ENCODE measurements at places on chromosomes 6 and 20.
A peak's percentile ranks its signal among the peaks of the same experiment; 100 is the strongest.

- no peak for DNase-seq
Measured at GRCh38 chr6:1544603-1545002, 65.1 kb upstream of the FOXC1 start.

- no peak for DNase-seq
Measured at GRCh38 chr6:16966791-16967469, 134.9 kb upstream of the STMND1 start.

- no peak for DNase-seq
Measured at GRCh38 chr20:10652660-10653261, 21.0 kb downstream of the JAG1 start.

- DNase-seq, result no peak
Measured at GRCh38 chr6:44171899-44172546, 13.4 kb downstream of the CAPN11 start.

DNA sequence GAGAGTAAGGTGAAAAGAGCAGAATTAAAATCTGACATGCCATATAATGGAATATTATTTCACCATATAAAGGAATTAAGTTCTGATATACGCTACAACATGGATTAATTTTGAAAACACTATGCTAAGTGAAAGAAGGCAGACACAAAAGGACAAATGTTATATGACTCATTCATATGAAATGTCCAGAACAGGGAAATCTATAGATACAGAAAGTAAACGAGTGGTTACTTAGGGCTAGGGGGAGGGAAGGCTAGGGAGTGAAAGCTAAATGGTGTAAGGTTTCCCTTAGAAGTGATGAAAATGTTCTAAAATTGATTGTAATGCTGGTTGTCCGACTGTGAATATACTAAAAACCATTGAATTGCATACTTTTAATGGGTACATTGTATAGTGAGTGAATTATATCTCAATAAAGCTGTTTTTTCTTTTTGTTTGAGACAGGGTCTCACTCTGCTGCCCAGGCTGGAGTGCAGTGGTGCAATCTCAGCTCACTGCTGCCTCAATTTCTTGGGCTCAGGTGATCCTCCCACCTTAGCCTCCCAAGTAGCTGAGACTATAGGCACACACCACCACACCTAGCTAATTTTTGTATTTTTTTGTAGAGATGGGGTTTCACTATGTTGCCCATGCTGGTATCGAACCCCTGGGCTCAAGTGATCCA, 8.2 kb downstream of the PRPH2 start:
- DNase-seq, result no peak

- DNase-seq, result no peak
Measured at GRCh38 chr20:17518339-17519052, 12.7 kb downstream of the BFSP1 start.

- DNase-seq, result no peak
Measured at GRCh38 chr6:148271711-148272439, 70.8 kb upstream of the SASH1 start.

- no peak for DNase-seq
Measured at GRCh38 chr20:19710336-19711120, 47.5 kb upstream of the RIN2 start.

DNA sequence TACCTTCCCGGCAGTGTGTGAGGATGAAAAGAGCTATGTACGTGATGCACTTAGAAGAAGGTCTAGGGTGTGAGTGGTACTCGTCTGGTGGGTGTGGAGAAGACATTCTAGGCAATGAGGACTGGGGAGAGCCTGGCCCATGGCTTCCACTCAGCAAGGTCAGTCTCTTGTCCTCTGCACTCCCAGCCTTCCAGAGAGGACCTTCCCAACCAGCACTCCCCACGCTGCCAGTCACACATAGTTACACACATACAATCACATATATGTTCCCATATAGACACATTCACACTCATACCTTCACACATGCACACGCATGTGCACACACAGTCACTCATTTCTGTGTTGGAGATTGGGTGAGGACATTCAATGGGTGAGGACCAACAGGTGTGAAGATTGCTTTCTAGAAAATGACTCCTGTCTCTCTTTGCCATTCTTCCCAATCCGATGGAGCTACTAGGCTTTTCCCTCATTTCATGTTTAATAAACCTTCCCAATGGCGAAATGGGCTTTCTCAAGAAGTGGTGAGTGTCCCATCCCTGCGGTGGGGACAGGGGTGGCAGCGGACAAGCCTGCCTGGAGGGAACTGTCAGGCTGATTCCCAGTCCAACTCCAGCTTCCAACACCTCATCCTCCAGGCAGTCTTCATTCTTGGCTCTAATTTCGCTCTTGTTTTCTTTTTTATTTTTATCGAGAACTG, 30.4 kb downstream of the SRSF3 start:
- DNase-seq, result no peak

- DNase-seq, result no peak
Measured at GRCh38 chr6:41405941-41406727, 70.7 kb downstream of the NCR2 start.

DNA sequence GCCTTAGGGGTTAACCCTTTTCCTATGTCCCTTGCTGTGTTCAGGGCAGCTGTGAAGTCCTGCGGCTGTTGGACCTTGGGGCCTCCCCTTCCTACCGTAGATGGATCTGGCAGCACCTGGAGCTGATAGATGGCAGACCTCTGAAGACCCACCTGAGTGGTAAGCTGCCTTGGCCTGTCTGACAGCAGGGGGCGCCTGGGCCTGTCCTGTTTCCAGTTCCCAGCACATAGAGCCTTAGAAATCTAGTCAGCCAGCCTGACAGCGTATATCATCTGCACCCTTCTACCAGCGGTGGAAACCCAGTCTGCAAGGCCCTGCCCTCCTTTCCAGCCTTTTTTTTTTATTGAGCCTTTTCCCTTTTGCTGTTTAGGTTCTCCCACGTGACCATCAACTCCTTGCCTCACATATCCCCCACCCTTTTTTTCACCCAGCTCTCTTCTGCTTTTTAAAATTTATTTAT, 26.6 kb downstream of the CNBD2 start:
- peak; percentile 76 for DNase-seq

- DNase-seq, result no peak
Measured at GRCh38 chr20:20573797-20574196, 138.6 kb downstream of the RALGAPA2 start.

DNA sequence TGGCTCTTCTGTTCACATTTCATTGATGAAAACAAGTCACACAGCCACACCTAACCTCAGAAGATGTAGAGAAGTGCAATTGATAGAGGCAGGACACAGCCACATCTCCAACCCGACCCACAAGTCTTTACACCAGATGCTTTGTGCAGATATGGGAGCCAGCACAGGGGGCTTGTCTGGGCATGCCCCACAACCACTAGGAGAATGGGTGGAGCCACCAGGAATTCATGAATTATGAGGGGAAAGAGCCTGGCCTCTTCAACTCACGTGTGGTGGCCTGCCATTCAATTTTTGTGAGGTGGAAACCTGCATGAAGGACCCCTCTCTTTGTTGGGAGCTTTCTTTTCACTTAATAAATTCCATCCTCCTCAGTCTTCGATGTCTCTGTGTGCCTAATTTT, 79.1 kb downstream of the OGFRL1 start:
- no peak for DNase-seq

DNA sequence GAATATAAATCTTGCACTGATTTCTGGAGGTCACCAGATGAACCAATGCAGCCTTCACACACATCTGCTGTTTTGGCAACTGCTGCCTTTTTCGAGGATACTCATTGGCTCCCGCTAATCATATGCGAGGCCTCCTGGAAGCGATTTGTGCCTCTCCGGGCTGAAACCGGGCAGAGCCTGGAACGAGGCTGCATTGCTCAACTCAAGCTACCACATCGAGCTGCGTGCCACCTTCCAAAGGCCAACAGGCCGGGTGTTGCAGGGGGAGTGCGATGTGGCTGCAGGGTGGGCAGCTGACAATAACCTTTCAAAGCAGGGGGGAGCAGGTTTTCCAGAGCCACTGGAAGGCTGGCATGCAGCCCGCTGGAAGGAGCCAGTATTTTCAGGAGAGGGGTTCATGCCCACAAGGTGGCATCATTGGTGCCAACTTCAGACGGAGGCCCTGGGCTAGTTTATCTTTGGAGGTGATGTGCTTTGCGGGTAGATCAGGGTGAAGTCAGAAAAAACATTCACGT, 122.6 kb upstream of the IFNGR1 start:
- DNase-seq, result peak; percentile 16

GRCh38 chr6:5315881-5316280, 54.6 kb downstream of the FARS2 start:
- no peak for DNase-seq

GRCh38 chr20:34004227-34004626, 10.5 kb downstream of the RALY start:
- DNase-seq, result no peak

DNA sequence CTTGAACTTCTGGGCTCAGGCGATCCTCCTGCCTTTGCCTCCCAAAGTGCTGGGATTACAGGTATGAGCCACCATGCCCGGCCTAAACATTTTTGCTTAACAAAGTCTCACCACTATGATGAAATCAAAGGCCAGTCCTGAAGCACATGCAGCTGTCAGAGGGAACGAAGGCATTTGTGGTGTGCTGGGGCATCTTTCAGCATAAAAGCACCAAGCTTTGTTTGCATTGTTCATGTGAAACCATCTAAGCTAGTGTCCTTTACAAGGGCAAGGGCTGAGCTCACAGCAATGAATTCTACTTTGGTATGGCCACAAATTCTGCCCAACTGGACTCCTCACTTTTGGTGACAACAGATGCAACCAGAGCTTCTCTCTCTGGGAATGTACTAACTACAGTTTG, 66.8 kb downstream of the ZFP64 start:
- DNase-seq, result no peak

GRCh38 chr20:64140061-64140931, 24.0 kb upstream of the MYT1 start:
- DNase-seq, result no peak

DNA sequence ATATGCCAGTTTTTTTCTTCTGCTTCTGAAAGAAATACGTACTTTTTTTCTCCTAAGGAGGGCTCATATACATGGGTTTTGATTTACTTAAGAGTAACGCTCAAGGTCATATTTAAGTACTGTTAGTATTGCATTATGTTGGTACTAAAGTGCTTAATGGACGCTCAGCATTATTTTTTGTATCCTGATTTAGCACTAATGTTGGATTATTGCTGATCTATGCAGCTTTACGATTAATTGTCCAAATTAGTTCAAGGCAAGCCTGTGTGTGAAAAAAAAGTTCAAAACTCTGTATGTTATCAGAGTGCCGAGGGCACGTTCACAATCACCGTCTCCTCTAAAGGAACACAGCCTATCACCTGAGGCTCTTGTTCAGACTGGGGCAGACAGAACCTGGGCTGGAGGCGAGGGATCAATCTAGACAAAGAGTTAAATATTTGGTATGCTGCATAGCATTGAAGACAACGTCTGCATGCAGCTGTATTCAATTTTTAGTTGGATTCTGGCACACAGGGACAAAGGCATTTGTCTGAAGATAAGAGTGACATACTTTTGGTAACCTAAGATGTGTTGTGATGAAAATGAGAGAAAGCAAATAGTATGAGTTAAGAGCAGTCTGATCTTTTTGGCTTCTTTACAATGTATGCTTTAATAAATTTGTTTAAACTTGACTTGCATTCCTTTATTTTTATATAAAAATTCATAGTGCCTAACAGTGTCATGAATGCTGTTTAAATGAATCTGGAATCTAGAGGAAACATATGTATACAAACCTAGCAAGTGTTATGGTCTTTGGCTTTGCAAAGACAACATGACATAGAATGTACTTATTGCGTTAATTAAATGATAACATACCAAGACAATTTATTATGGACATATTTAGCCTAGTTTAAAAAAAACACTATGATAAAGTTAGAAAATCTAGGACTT, 341.2 kb downstream of the SAMD5 start:
- DNase-seq, result no peak

DNA sequence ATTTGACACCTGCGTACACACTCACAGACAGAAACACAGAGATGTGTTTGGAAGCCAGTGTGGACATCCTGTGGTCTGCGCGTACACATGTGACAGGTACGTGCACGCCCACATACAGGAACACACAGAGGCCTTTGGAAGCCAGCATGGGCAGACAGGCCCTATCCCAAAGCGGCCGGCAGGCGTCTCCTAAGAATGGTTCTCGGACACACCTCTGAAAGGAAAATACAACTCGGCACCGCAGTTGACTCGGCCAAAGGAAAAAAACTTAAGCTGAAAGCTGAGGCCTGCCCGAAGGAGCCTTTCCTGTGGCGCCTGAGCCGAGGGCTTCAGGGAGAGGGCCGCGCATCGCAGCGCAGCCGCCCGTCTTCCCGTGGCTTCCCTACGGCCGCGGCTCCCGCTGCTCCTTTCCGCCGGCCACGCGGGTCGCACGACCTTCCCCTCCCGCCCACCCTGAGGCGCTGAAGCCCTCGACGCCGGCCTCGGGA, 1.4 kb upstream of the CEP43 start:
- peak; percentile 17 for DNase-seq

DNA sequence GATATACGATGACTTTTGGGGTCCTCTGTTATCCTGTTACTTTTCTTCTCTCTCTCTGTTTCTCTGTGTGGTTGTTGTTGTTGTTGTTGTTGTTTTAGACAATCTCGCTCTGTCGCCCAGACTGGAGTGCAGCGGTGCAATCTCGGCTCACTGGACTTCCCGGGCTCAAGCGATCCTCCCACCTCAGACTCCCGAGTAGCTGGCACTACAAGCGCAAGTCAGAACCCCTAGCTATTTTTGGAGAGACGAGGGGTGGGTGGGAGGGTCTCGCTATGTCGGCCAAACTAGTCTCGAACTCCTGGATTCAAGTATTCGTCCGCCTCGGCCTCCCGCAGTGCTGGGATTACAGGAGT, 19.1 kb upstream of the ABT1 start:
- DNase-seq, result no peak

GRCh38 chr20:63536997-63537524, at the start of gene PTK6:
Gene PTK6, minus strand, starts transcription at chr20:63537376. Its CDS starts 62 bp downstream, at chr20:63537314.
- peak; percentile 43 for DNase-seq

GRCh38 chr20:40651151-40651550, 37.9 kb downstream of the MAFB start:
- no peak for DNase-seq

- DNase-seq, result no peak
Measured at GRCh38 chr6:143260857-143261256, 189.6 kb downstream of the ADAT2 start.

GRCh38 chr6:53659458-53659857, 6.1 kb downstream of the KLHL31 start:
- DNase-seq, result no peak

- DNase-seq, result no peak
Measured at GRCh38 chr6:56250266-56250665, 2.9 kb upstream of the COL21A1 start.

GRCh38 chr6:35078226-35078850, 62.8 kb downstream of the TCP11 start:
- no peak for DNase-seq

DNA sequence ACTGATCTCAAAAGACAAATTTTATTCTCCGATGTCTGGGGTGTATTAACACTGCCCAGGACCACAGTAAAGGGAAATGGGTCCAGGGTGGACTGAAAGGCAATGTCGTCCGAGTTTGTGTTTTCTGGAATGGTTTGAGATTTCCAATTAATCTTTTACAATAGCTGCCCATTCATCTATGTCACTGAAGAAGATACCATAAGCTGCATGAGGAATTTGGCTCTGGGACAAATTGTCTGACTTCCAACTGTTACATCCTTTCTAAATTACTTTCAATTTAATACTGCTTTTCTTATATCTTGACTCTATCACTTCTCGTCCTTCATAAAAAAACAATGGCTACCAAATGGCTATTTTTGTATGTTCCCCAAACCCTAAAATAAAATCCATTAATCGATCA, 130.7 kb upstream of the KCNK16 start:
- no peak for DNase-seq

GRCh38 chr6:28553384-28553985, 27.8 kb downstream of the GPX5 start:
- no peak for DNase-seq
